ENCODE measurements at places on chromosomes 5 and 9.

DNA sequence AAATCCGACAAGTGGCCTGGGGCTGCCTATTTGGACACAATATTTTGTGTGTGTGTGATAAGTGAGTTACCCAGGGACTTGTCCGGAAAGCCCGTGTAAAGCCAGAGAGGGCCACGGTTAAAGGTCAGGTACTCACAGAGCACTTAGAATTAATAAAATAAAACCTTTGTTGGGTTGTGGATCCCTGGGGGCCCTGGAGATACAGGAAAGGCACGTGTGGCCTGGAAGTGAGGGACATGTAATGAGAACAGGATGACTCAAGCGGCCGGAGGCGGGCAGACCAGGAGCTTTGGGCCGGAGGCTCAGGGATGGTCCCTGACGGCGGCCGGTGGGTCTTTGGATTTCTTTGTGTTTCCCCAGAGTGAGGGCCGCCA lies 1.0 kb downstream of the DMRT2 start:
- DNase-seq: no peak

- no peak for DNase-seq
Observed at GRCh38 chr9:97524424-97524823, 23.0 kb downstream of the TMOD1 start.

DNA sequence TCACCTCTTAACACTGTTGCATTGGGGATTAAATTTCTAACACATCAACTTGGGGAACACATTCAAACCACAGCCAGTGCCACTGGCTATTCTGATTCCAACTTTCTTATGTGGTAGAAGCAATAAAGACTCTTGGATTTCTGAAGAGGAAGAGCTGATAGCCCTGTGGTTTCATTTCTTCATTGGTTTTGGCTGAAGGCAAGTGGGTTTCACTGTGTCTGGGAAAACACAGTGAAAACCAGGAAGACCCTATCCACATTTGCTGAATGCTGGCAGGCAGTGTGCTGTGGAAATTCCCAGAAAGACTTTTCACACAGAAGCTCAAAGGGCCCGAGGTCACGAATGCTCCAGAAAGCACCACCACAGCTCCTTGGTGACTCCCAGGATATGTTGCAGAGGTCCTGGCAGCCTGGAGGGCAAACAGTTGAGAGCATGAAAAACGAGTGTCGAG lies 67.1 kb downstream of the DAPK1 start:
- no peak for DNase-seq

DNA sequence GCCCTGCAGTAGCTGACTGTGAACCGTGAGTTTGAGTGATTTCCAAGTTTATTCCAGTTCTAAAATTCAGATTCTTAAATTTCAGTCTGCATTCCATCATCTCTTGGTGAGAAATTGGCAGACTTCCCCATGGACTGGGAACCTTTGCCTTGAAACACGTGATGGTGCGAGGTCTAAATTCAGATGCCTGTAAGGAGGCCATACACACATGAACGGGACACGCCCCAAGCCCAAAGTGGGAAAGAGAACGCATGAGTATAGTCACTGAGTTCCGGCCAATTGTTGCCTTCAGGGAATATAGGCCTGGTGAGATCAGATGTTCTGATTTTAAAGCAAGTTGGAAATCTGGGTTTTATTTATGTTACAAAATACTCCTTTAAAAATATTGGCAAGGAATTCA lies 1084.4 kb upstream of the WWC1 start:
- DNase-seq: no peak

GRCh38 chr9:105967797-105968196 lies 273.5 kb downstream of the TMEM38B start:
- no peak for DNase-seq

DNA sequence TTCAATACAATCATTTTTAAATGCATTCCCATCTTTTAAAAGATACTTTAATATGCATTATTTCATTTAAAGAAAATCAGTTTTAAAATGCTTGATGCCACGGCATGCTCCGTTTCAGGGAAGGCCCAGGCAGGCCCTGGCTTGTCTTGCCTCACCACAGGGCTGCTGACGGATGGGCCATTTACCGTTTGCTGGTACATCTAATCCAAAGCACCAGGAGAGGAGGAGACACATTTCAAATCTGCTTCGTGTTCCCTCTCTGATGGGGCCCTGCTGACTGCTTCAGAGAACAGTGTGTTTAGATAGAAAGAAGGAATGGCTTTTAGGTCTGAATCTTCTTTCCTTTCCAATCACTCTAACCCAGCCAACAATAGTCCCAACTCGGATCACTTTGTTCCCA lies 185.2 kb downstream of the DCP2 start:
- peak; percentile 63 for DNase-seq

DNA sequence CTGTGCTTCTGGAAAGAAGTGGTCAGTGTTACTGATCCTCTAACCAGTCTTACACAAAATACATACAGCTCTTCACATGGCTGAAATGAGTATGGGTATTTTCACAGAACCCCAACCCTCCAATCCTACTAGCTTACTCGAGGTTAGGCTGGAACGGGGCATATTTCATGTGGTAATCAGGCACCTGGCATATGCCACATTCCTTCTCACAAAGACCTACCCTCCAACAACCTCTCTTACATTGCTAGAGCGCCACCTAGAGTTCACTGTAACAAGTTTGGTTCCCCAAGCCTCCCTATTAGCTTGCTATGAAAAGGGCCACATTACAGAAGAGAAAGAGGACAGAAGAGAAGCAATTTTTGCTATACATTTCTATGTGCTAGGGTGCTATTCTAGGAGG lies 597.3 kb downstream of the PRELID2 start:
- no peak for DNase-seq

DNA sequence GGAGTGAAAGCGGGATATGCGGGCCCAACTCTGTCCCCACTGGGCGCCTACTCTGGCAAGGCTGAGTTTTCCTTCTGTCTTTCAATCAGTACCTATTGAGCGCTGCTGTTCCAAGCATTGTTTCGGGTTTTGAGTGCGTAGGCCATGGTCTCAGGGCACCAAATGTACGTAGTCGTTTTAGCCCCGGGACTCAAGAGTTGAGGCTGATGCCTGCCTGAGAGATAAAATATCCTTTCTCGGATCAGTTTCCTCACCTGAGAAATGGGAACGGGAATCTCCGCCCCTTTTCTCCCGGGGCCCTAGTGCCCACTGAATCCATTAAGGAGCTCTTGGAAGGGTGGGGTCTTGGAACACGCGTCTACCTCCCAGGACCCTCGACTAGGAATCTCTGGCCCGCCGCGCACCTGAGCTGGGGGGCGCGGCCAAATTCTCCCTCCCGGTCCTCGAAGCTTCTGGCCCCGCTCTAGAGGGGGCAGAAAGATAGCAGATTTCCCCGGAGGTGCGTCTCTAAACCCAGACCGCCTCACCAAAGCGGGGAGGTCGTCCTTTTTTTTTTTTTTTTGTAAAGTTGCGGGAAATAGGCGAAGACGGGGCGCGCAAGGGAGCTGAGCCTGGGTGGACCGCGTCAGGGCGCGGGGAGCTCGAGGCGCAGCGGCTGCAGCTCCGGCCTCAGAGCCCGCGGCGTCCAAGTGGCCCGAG lies 494 bp upstream of the CXXC5 start:
- no peak for DNase-seq

DNA sequence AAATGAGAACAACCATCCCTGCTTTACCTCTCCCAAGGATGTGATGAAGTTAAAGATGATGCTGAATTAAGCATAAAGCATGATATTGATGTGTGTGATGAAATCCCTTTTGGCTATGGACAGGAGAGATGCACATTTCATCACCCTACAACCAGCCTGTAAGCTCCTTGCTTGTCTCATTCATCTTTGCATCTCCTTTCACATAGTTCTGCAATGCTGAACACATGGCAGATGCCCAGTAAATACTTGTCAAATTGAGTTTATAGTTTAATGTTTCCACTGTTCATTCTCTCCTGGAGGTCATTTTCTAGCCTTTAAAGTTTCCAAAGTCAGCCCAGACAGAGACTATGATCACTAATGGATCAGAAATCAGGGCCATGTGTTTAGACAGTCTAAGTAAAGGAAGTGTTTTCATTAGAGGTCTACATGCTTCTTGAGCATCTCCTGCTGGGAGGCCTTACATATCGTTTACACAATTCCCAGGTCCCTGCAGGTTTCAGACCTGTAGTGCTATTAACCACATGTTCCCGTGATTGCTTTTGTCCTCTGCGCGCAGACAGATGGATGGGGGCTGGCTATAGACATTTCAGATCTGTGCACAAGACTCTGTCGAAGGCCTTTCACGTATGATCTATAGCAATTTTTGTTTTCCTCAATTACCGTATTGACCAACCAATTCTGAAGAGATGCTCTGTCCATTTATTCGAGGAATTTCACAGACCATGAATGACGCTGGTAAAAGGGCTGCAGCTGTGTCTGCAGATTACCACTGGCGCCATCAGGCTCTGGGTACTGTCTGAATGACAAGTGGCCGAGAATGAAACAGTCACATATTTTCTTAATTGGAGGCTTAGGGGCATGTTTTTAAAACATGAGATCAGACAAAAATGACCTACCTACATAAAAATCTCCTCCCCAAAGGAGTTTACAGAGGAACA lies 49.0 kb upstream of the CKMT2 start:
- DNase-seq: no peak

- DNase-seq: no peak
Observed at GRCh38 chr9:17846948-17847655, 268.2 kb downstream of the SH3GL2 start.

DNA sequence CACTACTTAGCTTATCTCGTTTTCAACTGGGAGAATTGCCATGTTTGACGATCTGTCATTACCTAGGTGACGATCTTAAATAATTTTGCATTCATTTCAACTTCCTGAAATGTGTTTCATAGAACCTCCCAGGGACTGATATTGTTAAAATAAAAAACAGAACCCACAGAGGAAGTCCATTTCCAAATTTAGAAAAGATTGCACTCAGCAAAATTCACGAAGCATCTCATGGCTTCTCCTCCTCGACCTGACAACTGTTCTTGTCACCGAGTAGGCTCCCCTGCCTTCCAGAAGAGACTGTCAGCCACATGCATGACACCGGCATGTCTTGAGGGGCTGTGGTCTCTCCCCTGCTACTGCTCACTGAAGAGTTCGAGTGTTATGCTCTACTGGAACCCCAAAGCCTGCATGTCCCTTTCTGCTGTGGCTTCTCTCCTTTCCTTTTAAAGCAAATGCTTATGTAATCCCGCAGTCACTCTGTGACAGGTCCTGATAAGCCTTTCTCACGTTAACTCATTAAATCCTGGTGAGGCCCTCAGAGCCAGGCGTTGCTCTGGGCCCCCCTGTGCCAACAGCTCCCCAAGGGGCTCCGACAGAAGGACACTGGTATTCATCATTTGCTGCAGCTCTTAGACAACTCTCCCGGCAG lies 26.8 kb upstream of the ANKRD33B start:
- no peak for DNase-seq

DNA sequence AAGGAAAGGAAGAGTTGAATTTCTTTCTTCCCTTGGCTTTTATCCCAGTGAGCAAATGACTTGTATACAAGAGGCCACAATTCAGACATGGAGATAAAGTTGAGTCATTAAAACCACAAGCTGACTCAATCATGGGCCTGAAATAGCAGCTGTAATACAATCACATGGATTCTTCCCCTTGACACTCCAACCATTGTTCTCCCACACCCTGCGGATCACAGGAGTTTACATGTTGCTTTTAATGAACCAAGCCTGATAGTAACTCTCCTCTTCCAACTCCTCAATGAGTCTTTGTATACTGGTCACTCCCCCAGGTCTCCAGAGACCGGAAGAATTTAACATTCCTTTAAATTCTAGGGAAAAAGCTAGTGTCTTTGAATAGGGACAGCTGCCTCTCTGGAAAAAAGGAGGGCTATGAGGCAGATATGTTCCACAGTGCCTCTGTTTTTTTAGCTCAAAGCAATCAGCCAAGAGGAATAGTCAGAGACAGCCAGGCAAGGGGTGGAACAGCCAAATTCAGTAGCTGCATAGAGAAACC lies 32.4 kb downstream of the PCDHGC5 start:
- DNase-seq: peak; percentile 96

DNA sequence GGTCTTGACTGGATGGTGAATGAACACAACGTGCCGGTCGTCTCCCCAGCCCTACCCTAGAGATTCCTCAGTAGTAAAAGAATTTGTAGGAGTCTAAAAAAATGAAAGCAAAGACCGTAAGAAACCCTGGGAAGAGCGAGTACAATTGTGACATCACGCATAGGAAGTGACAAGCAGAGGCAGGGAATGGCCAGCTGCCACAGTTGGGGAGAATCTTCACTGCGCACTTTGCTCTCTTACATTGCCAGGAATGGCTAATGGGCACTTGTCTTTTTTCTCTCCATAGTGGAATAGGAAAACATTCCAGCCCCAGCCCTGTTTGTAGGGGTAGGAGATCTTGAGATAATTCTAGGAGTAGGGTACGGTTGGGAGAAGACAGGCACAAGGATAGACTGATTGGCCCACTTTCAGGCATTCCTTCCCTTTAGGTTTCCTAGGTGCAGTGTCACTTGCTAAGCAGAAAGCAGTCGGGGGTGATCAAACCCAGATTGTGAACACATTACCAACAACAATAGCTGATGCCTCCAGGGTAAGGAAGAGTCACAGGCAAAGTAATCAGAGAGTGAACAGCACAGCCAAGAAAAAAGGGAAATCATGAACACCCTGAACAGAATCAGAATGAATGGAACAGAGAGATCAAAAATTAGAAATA lies 302.7 kb downstream of the MAN2A1 start:
- DNase-seq: no peak

DNA sequence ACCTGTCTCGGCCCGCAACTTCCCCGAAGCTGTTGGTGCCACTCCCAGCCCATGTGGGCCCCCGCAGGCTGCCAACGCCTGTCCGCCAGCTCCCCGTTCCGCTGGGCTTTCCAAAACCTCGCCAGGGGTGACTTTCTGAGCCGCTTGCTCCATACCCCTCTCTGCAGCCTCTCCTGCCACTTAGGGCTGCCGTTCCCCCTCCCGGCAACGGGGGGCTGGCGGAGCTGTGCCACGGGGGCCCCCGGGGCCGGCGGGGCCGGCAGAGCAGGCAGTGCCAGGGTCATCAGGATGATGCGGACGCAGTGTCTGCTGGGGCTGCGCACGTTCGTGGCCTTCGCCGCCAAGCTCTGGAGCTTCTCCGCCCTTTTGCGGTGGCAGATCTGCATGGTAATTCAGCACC lies 40.8 kb downstream of the FCHO2 start:
- no peak for DNase-seq

GRCh38 chr5:452978-453710 lies 10.2 kb downstream of the EXOC3 start:
- DNase-seq: no peak

GRCh38 chr5:104778-105296 lies 12.9 kb downstream of the PLEKHG4B start:
- DNase-seq: no peak

DNA sequence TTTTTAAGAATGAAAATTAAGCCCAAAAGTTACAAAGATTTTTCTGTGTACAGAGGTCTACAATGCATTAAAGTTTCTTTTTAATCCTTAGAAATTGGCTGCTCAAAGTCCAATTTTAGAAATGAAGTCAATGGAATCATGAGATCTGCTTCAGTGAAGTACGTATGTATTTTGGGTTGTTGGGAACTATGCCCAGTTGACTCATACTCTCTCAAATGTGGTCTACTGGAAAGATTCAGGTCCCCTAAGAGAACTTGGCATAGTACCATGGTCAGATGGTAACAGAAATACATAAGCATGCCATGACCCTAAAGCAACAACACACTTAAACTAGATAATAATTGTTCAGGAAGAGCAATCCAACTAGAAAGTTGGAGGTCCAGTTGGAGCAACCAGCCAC lies 23.0 kb downstream of the FBLL1 start:
- no peak for DNase-seq

DNA sequence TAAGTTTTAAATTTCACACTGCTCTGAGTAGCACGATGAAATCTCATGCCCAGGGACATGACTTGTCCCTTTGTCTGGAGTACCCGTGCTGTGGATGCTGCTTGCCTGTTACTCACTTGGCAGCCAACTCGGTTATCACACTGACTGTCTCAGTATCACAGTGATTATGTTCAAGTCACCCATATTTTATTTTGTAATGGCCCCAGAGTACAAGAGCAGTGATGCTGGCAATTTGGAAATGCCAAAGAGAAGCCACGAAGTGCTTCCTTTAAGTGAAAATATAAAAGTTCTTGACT lies 22.8 kb upstream of the SCGB3A2 start:
- no peak for DNase-seq
